ENCODE measurements at places on chromosomes 7 and 10. TPM values are rescaled to one million over a fixed set of nuclear protein-coding genes. Genes with fewer than 3 reads are reported as not detected.

The VIPR2 gene
- not detected for total RNA-seq

The DPYSL4 gene
- 1.6 TPM for total RNA-seq

The AS3MT gene
- total RNA-seq, result 0.60 TPM

The PIK3CG gene
- total RNA-seq, result 51.6 TPM

The CAMK2B gene
- total RNA-seq, result not detected

The TMED4 gene
- total RNA-seq, result 78.3 TPM

The LIPJ gene
- total RNA-seq, result not detected

The PTPN12 gene
- total RNA-seq, result 20.9 TPM

The CUBN gene
- total RNA-seq, result 2.4 TPM

The CALCR gene
- not detected for total RNA-seq

GRCh38 chr7:159115601-159116501, 28.8 kb downstream of the VIPR2 start:
- peaks cover 18% of the 10 kb centered on the region for H3K27me3 ChIP-seq
- no peak overlapping the region for H3K27ac ChIP-seq
- no peaks in the 10 kb centered on the region for H3K36me3 ChIP-seq
- peaks cover 5% of the 10 kb centered on the region for H3K4me1 ChIP-seq
- DNase-seq, result no peak

GRCh38 chr7:121113288-121113687, 124.8 kb downstream of the CPED1 start:
- H3K4me3 ChIP-seq, result no peak overlapping the region
- DNase-seq, result no peak
- H3K27me3 ChIP-seq, result peaks cover 11% of the 10 kb centered on the region
- no peaks in the 10 kb centered on the region for H3K36me3 ChIP-seq

- no peaks in the 10 kb centered on the region for H3K4me1 ChIP-seq
- no peaks in the 10 kb centered on the region for H3K36me3 ChIP-seq
- DNase-seq, result no peak
These were observed 6.7 kb downstream of the CALN1 start for GRCh38 chr7:72405418-72405817.

GRCh38 chr7:30303312-30304039, 19.1 kb downstream of the ZNRF2 start:
- H3K4me1 ChIP-seq, result peaks cover 26% of the 10 kb centered on the region
- no peak overlapping the region for H3K4me3 ChIP-seq
- no peak for DNase-seq
- no peak overlapping the region for H3K27ac ChIP-seq
- H3K36me3 ChIP-seq, result peaks cover 4% of the 10 kb centered on the region

DNA sequence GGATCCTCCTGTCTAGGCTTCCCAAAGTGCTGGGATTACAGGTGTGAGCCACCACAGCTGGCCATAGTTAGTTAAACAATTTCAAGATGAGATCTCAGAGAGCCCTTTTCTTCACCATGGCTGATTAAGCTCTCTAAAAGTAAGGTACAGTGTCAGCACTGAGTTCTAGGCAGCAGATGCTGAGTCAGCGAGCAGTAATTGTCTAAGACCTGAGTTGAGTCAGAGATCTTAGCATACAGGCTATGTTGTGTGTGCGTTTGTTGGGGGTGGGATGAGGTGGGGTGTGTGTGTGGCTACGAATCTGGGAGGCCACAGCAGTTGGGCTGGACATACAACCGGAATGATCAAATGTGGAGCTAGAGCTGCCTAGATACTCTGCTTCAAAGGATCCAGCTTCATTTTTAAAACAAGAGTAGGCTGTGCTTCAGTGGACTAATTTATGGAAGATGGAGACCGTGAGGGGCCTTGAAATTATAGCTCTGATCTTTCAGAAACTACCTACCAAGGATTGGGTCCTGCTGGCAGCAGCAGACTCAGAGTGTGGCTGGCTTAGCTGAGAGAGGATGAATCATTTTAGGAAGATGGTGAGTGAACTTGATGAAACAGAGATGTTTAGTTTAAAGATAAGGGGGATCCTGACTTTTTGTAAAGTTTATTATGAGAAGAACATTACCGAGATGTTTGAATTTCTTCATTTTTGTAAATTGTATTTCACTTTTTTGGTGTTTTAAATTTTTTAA, 17.5 kb upstream of the MTPN start:
- H3K27ac ChIP-seq, result no peak overlapping the region
- H3K4me3 ChIP-seq, result no peak overlapping the region
- peaks cover 7% of the 10 kb centered on the region for H3K27me3 ChIP-seq

GRCh38 chr7:116588225-116588624, 63.4 kb downstream of the CAV1 start:
- H3K36me3 ChIP-seq, result no peaks in the 10 kb centered on the region
- DNase-seq, result peak; percentile 28
- no peak overlapping the region for H3K27ac ChIP-seq
- H3K27me3 ChIP-seq, result peaks cover 17% of the 10 kb centered on the region
- H3K4me1 ChIP-seq, result peaks cover 37% of the 10 kb centered on the region

- peaks cover 26% of the 10 kb centered on the region for H3K4me1 ChIP-seq
- peaks cover 3% of the 10 kb centered on the region for H3K36me3 ChIP-seq
- H3K27ac ChIP-seq, result no peak overlapping the region
- H3K4me3 ChIP-seq, result no peak overlapping the region
- H3K27me3 ChIP-seq, result no peaks in the 10 kb centered on the region
These were observed 280.0 kb downstream of the ELFN1 start for GRCh38 chr7:1950066-1950451.

DNA sequence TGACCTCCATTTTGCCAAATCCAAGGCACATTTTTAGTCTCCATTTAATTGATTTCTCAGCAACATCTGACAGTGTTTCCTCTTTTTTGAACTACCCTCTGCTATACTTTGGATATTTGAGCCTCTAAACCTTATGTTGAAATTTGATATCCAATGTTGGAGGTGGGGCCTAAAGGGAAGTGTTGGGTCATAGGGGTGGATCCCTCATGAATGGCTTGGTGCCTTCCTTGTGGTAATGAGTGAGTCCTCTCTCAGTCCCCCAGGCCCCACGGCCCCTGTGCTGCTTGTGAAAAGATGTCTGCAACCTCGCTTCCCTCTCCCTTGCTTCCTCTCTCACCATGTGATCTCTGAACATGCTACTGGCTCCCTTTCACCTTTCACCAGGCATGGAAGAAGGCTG, 96.8 kb upstream of the DGKB start:
- H3K4me3 ChIP-seq, result no peak overlapping the region
- no peaks in the 10 kb centered on the region for H3K4me1 ChIP-seq
- H3K36me3 ChIP-seq, result no peaks in the 10 kb centered on the region
- no peak for DNase-seq

- H3K4me3 ChIP-seq, result no peak overlapping the region
- H3K36me3 ChIP-seq, result peaks cover under 1% of the 10 kb centered on the region
- H3K27ac ChIP-seq, result no peak overlapping the region
- no peak for DNase-seq
These were observed 6.3 kb upstream of the RHOBTB1 start for GRCh38 chr10:60950300-60950699.

GRCh38 chr10:109898666-109899355, 24.5 kb downstream of the XPNPEP1 start:
- DNase-seq, result no peak
- H3K4me3 ChIP-seq, result no peak overlapping the region
- peaks cover 52% of the 10 kb centered on the region for H3K4me1 ChIP-seq
- H3K36me3 ChIP-seq, result peaks cover 65% of the 10 kb centered on the region
- H3K27ac ChIP-seq, result no peak overlapping the region
- H3K27me3 ChIP-seq, result no peaks in the 10 kb centered on the region

GRCh38 chr10:120423431-120424197, 33.4 kb upstream of the PLPP4 start:
- no peaks in the 10 kb centered on the region for H3K27me3 ChIP-seq
- H3K4me3 ChIP-seq, result no peak overlapping the region
- peak; percentile 25 for DNase-seq
- no peaks in the 10 kb centered on the region for H3K36me3 ChIP-seq
- H3K27ac ChIP-seq, result no peak overlapping the region

- no peak for DNase-seq
- no peaks in the 10 kb centered on the region for H3K4me1 ChIP-seq
- no peak overlapping the region for H3K27ac ChIP-seq
- H3K36me3 ChIP-seq, result no peaks in the 10 kb centered on the region
These were observed 219.3 kb downstream of the WDR11 start for GRCh38 chr10:121070275-121071070.

DNA sequence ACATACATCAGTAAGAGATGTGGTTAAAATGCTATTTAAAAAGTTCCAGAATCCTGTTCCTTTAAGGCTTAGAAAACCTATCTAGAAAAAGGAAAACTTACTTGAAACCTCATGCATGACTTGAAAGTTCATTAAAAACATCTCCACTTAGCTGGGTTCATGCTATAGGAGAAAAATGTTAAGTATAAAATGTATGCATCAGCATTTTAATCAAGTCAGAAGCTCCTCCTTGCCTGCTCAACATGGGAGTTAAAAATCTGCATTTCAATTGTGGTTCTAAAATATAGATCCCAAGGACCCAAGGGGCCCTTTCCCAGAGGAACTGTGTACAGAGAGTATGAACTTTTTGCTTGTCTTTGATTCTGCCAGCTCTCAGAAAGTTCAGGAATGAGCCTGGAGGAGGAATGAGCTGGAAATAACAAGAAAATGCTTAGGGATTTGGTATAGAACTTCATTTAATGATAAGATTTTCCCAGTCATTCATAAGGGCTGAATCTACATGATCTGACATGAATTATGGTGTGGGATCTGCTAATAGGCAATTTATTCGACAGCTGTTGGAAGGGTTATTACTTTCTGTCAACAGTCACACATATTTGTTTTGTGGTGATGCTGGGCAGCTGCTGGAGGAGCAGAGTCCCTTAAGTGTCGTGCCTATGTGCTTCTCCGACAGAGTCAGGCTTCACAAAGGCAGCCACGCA, 85.6 kb upstream of the MTPN start:
- no peak for DNase-seq
- no peaks in the 10 kb centered on the region for H3K4me1 ChIP-seq
- no peak overlapping the region for H3K4me3 ChIP-seq
- peaks cover 4% of the 10 kb centered on the region for H3K27me3 ChIP-seq
- H3K27ac ChIP-seq, result no peak overlapping the region

DNA sequence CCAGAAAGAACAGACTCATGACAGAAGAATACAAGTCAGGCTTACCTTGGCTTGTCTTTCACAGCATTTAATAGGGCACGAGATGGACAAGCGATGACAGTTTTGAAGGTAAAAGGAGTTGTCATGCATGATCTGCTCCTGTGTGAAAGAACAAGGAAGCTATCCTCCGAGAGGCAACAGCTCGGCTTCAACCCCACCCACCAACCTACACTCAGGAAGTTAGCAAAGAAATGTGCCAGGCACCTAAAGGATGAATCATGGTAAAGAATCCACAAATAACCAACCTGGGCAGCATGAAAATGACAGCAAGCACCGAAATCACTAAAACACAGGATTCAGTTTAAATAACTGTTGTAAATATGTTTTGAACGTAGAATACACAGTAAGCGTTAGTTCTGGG, 700.2 kb downstream of the TYW1 start:
- no peaks in the 10 kb centered on the region for H3K27me3 ChIP-seq
- H3K27ac ChIP-seq, result no peak overlapping the region
- no peaks in the 10 kb centered on the region for H3K4me1 ChIP-seq
- no peak overlapping the region for H3K4me3 ChIP-seq
- H3K36me3 ChIP-seq, result no peaks in the 10 kb centered on the region

- DNase-seq, result no peak
- H3K4me3 ChIP-seq, result no peak overlapping the region
- H3K36me3 ChIP-seq, result no peaks in the 10 kb centered on the region
These were observed 534.1 kb downstream of the AUTS2 start for GRCh38 chr7:70132226-70132851.

DNA sequence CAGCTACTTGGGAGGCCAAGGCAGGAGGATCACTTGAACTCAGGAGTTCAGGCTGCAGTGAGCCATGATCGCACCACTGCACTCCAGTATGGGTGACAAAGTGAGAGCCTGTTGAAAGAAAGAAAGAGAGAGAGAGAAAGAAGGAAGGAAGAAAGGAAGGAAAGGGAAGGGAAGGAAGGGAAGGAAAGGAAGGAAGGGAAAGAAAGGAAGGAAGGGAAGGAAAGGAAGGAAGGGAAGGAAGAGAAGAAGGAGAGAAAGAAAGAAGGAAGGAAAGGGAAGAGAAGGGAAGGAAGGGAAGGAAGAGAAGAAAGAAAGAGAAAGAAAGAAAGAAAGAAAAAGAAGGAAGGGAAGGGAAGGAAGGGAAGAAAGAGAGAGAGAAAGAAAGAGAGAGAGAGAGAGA, 61.5 kb downstream of the CLIP2 start:
- DNase-seq, result no peak
- H3K36me3 ChIP-seq, result no peaks in the 10 kb centered on the region
- no peak overlapping the region for H3K4me3 ChIP-seq

- no peaks in the 10 kb centered on the region for H3K36me3 ChIP-seq
- no peaks in the 10 kb centered on the region for H3K4me1 ChIP-seq
- H3K27ac ChIP-seq, result no peak overlapping the region
- no peaks in the 10 kb centered on the region for H3K27me3 ChIP-seq
- no peak for DNase-seq
These were observed 874 bp upstream of the RBP3 start for GRCh38 chr10:47347303-47347675.

GRCh38 chr10:120644556-120645410, 187.8 kb downstream of the PLPP4 start:
- H3K4me3 ChIP-seq, result no peak overlapping the region
- no peaks in the 10 kb centered on the region for H3K4me1 ChIP-seq
- no peak overlapping the region for H3K27ac ChIP-seq

DNA sequence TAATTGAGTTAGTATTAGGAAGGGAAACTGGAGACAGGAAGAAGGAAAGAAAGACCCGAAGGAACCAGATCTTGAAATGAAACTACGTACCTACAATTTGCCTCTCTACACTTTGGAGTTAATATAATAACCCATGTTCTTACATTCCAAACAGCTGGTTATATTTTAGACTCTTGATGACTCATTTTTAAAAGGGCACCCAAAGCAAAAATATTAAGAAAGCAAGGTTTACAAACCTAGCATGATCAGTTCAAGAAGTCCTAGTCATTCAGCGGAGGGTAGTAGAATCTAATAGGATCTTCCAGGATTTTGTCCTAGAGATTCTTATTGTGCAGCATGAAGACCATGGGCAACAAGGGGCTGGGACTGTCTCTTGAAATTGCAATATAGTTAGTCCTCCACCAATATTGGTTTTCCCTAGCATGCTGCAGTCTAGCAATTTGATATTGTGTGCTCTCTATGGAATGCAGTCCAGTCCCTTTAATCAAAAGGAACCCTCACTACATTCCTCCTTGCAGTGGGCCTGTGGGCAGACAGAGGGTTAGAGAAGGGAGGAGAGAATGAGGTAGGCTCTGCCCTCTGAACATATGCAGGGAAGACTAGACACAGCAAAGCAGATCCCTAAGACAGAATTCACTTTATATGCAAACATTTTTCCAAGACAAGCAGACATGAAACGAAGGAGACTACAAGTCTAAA, 230.3 kb downstream of the INHBA start:
- DNase-seq, result no peak
- H3K36me3 ChIP-seq, result no peaks in the 10 kb centered on the region
- H3K27me3 ChIP-seq, result no peaks in the 10 kb centered on the region
- peaks cover 2% of the 10 kb centered on the region for H3K4me1 ChIP-seq
- H3K4me3 ChIP-seq, result no peak overlapping the region

- no peak overlapping the region for H3K27ac ChIP-seq
- DNase-seq, result no peak
- H3K4me1 ChIP-seq, result no peaks in the 10 kb centered on the region
- H3K27me3 ChIP-seq, result peaks cover 5% of the 10 kb centered on the region
- no peaks in the 10 kb centered on the region for H3K36me3 ChIP-seq
These were observed 31.3 kb upstream of the SHH start for GRCh38 chr7:155843426-155844018.

- H3K4me3 ChIP-seq, result no peak overlapping the region
- no peak overlapping the region for H3K27ac ChIP-seq
- no peaks in the 10 kb centered on the region for H3K36me3 ChIP-seq
- no peaks in the 10 kb centered on the region for H3K4me1 ChIP-seq
- no peak for DNase-seq
These were observed 94.2 kb upstream of the ABCB5 start for GRCh38 chr7:20521243-20521642.

GRCh38 chr7:105131890-105132289, 117.9 kb downstream of the KMT2E start:
- no peak for DNase-seq
- peaks cover 26% of the 10 kb centered on the region for H3K36me3 ChIP-seq
- H3K4me1 ChIP-seq, result peaks cover 22% of the 10 kb centered on the region
- H3K4me3 ChIP-seq, result no peak overlapping the region
- H3K27me3 ChIP-seq, result no peaks in the 10 kb centered on the region
- no peak overlapping the region for H3K27ac ChIP-seq
